DMS53 (cell line): ENCODE measurements at places on chromosomes 2 and 18.
A peak's percentile ranks its signal among the peaks of the same experiment; 100 is the strongest.

GRCh38 chr2:23449413-23449812, 64.4 kb downstream of the KLHL29 start:
- no peak for DNase-seq

DNA sequence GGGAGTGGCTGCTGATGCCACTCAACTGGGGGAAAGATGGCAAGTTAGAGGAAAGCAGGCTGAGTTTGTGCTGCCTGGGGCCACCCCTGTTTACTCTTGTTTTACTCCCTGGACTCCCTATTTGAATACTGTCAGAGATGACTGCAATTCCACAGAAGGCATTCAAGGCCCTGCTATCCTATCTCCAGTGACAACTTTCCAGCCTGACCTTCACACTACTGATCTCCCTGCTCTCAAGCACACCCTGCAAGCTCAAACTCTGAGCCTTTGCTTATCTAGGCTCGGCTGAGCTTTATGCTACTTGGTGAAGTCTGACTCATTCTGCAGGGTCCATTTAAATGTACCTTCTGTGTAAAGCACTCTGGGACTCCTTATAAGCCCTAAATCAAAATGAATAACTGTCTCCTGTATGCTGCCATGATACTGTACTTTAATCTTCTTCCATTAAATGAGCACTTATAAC, 39.3 kb upstream of the DSG1 start:
- peak; percentile 2 for DNase-seq

- DNase-seq, result no peak
These were observed 206.4 kb upstream of the NCKAP5 start for GRCh38 chr2:133774654-133775015.

DNA sequence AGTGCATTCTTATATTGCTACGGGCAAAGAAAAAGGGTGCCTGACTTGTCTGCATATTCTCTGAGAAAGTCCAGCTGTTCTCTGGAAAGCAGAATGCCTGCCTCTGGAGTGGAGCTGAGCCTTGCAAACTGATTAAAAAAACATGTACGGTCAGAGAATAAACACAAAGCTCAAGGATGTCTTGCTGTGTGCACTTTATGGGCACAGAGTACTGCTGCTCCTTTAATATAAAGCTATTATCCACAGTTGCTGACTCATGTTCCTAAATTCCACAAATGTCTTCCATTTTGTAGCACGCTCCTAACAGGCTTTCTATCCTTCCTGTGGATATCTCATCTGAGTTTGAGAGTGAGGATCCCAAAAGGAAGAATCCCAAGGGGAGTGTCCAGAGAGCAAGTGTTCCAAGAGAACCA, 229.0 kb downstream of the MREG start:
- no peak for DNase-seq

- DNase-seq, result peak; percentile 87
These were observed 639 bp downstream of the MRO start for GRCh38 chr18:50819027-50819727.

DNA sequence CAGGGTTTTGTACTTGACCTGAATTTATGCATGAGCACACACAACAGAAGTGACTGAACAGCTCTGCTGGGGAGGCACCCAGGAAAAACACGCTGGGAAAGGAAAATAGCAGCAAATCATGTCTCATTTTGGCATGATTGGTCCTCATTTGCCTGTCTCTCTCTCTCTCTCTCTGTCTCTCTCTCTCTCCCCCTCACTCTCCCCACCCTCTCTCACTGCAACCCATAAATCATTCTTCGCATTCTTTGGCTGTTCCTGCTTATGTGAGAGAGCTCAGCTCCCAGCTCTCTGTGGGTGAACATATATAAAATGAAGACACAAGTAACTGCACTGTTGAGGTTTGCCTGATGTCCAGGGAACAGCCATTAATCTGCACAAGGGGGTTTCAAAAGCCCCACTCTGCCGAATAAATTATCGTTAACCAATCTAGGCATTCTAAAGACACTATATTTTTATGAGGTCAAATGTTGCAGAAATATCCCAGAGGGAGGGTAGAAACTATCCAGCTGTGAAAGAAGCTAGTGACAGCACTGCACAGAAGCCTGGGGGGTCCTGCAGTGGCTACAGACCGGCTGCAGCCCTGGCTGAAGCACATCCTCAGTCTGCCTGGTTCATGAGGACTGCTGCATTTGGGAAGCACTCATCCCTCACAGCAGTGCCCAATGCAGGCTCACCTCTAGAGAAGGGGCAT, 260.3 kb downstream of the AFF3 start:
- no peak for DNase-seq

GRCh38 chr2:142179686-142180085, 48.9 kb upstream of the LRP1B start:
- no peak for DNase-seq

- peak; percentile 22 for DNase-seq
These were observed 306.0 kb upstream of the COL3A1 start for GRCh38 chr2:188668017-188668680.

DNA sequence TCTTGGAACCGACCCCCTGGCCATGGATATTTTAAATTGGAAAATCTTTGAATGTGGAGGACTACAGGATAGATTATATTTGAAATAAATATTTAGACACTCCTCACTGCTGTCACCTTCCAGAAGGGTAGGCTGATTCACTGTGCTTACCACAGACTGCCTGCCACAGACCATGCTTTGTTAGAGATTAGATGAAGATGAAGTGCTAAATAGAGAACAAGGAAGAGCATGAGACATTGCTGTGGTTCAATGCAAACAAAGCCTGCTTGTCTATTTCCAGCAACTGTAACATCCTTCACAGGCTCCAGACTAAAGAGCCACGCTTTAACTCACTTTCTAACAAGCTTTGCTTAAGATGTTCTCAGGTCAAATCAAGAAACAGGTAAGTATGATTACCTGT, 81.0 kb upstream of the TMEM17 start:
- DNase-seq, result peak; percentile 49

GRCh38 chr18:51029694-51030536, at the start of gene SMAD4:
Gene SMAD4, plus strand, starts transcription at chr18:51030213. Its CDS starts 16,834 bp downstream, at chr18:51047047.
- peak; percentile 99 for DNase-seq

- no peak for DNase-seq
These were observed 50.7 kb downstream of the DAPL1 start for GRCh38 chr2:158845859-158846258.

GRCh38 chr2:219309278-219309677, at the start of gene PTPRN:
Gene PTPRN, minus strand, starts transcription at chr2:219309401. Its CDS starts 69 bp downstream, at chr2:219309332.
- peak; percentile 86 for DNase-seq

- peak; percentile 34 for DNase-seq
These were observed 15.3 kb upstream of the COLEC12 start for GRCh38 chr18:515838-516237.

DNA sequence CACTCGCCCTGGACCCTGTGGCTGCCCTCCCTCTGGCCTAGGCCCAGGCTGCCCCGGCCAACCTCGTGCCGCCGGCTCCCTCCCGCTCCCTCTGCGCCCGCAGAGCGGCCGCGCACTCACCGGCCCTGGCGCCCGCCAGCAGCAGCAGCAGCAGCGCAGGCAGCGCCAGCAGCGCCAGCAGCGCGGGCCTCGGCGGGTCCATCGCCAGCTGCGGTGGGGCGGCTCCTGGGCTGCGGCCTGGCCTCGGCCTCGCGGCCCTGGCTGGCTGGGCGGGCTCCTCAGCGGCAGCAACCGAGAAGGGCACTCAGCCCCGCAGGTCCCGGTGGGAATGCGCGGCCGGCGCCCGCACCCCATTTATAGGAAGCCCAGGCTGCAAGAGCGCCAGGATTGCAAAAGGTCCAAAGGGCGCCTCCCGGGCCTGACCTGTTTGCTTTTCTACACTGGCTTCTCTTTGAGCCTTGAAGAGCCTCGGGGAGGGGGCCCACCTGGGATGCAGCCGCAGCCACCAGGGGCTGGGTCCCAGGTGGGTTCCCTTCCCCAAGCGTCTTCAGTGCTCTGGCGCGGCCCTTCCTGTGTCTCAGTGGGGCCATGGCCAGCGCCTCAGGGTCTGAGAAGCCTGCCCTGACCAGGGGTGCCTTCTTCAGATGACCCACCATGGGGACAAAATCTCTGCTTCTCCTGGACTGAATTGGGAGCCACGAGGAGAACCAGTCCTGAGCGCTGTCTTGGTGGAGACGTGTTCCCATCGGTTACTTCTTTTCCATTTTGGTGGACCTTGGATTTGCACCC, at the start of gene APOB:
Gene APOB, minus strand, starts transcription at position 330 of the 789 bp plus-strand sequence. Its CDS starts 128 bp downstream, at position 202.
- DNase-seq, result peak; percentile 71

DNA sequence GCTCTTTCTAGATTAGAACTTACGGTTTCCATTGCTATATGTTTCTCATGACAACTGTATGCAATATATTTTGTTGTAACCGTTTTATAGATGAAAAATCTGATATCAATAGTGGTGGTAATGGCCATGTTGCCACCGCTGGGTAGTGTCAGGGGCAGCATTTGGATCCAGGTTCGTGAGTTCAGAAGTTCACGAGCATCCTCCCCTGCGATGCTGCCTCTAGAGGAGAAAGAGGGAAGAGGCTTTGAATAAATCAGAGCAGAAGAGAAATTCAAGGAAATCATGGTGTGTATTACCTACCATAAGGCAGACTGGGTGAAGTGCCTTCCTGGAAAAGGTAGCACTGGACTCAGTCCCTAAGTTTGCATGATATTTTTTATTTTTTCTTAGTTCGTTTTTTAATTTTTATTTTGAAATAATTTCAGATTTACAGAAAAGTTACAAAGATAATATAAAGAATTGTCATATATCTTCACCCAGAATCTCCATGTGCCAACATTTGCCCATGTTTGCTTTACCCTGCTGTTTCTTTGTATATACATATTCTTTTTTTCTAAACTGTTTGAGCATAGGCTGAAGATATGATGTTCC, 3.3 kb upstream of the ZBTB7C start:
- DNase-seq, result peak; percentile 91

DNA sequence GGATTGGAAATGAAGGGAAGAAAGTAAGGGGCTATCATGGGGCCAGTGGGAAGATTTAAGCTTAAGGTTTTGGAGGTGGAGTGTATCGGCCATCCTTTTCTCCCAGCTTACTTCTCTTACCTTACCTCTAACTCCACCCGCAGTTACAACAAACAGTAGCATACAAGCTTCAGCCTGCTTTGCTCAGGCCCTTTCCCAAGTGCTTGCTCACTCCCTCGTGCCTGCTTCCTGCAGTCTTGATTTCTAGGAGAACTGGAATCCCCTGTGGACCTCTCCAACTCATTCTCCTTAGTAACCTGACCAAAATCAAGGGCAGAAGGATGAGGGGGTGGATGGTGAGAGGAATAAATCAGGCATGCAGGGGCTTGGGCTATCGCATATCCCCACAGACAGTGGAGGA, 5.8 kb upstream of the LYG2 start:
- no peak for DNase-seq

DNA sequence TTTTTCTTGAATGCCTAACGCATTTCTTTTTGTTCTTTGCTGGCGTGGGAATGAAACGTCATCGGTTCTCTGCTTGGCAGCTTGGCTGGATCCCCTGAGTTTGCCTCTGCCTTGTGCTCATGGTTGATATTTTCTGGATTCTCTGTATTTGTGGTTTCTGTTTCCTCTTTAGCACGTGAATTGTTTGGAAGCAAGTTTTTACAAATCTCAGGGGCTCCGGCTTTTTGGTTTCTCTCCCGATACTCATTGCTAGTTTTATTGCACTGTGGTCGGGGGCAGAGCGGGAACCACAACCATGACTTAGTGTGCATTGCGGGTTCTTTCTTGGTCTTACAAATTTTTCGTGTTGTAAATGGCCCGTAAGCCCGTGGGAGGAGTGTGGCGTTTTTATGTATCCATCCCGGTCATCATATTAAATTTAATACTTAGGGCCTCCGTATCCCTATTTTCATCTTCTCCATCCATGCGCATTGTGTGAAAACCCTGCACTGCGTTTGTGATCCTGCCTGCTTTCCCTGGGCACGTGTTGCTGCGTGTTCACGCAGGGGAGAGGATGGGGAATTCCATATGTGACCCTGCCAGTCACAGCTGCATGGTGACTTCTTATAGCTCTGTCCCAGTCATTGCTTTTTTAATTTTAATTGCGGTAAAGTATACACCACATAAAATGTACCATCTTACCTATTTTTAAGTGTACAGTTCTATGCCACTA, 9.4 kb downstream of the RAMP1 start:
- no peak for DNase-seq

DNA sequence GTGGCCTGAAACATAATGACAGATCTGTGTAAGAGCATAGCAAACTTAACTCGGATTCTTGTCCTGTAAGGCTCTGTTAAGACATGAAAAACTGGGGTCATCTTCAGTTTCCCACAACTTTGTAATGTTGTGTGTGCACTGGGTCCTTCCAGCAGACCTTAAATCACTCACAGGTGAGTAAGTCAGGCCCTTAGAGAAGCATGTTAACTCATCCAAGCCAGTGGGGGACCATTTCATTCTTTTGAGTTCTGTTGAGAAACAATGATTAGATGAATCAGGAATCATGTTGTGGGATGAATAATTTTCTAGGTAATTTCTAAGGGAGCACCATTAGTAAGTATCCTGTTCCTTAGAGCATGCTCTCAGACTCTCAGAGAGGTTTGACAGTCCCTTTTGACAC, 167.1 kb downstream of the ESCO1 start:
- DNase-seq, result no peak

- no peak for DNase-seq
These were observed 134.8 kb downstream of the COL6A3 start for GRCh38 chr2:237279012-237279768.

DNA sequence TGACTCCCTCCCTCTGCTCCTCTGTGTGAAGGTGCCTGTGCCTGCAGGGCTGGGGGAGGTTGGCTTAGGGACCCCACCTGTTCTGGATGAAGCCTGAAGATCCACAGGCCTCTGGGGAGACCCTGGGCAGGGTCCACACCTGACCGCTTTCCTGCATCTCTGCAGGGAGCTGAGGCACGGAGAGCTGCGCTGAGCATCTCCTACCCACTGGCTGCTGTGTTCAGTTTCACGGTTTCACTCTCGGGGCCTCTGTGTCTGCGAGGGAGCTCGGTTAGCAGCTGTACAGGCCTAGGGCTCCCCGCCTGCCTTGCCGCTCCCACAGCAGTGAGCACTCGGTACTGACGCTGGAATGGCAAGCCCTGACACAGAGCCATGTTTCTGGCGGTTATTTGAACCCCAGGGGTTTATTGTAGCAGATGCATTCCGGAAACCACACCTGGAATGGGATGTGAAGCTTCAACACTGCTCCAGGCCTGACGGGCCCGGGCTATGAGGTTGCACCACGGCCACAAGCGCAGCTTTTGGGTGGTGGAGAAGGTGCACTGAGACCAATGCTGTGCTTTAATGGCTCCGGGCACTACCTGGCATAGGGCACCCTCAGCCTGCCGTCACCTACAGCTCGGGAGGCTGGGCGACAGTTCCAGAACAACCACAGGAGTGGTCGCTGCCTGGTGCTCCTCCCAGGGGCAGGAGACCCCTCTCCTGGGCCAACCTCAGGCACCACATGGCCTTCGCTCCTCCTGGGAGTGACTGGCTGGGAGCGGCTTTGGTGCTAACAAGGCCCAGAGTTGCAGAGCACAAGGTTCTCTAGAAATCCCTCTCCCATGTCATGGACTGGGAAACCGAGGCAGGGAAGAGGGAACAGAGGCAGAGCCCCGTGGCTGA, 257.9 kb downstream of the NDUFA10 start:
- DNase-seq, result no peak

DNA sequence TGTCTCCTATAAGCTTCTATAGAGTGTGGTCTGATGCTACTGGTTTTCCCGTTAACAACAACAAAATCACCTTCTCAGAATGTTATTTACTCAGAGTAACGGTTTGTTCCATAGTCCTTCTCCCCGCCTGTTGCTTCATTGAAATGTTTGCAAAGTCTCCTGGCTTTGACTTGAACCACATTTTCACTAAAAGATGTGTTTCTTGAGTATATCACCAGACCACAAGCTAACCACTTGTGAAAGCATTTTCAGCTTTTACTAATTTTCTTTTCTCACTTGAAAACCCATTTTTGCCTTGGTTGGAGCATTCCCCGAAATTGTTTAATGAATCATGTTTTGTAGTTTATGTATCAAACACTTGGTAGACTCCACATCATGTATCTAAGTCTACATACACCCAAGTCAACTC, 121.2 kb downstream of the DPP4 start:
- no peak for DNase-seq

- DNase-seq, result no peak
These were observed 87.0 kb downstream of the GBX2 start for GRCh38 chr2:236081171-236081570.
